ENCODE measurements at places on chromosomes 1 and 21.

- no peak for DNase-seq
Measured at GRCh38 chr1:245133995-245134715, 20.6 kb upstream of the KIF26B start.

- DNase-seq: no peak
Measured at GRCh38 chr1:21565285-21565684, 56.1 kb downstream of the ALPL start.

DNA sequence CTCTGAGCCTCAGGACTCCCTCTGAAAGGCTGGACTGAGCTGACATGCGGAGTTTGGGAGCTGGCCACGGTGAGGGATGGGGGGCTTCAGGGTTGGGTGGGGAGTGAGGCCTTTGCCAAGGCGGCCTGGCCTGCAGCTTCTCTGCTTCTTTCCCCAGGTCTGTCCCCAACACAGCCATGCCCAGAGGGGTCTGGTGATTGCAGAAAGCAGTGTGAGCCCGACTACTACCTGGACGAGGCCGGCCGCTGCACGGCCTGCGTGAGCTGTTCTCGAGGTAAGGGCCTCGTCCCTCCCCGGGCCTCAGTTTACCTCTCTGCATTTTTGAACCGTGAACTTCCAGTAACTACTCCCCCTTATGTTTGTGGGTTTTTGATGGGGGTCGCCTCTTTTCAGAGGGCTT lies 48.6 kb downstream of the TNFRSF8 start:
- no peak for DNase-seq

DNA sequence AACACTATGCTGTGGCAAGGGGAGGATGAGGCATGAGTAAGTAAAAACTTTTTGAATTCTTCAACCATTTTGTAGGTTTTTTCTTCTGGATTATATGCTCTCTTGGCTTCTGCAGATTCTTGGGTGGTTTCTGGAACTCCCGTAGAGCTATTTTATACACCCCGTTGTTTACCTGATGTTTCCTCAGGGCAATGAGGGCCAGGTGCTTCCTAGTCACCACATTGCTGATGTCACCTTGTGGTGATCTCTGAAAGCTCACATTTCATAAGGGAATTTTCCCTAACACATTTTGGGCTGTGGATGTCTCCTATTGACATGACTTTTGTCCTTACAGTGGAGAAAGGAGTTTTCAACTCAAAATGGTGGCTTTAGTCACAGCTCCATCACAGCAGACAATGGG lies 356.6 kb downstream of the PLA2G4A start:
- DNase-seq: no peak

DNA sequence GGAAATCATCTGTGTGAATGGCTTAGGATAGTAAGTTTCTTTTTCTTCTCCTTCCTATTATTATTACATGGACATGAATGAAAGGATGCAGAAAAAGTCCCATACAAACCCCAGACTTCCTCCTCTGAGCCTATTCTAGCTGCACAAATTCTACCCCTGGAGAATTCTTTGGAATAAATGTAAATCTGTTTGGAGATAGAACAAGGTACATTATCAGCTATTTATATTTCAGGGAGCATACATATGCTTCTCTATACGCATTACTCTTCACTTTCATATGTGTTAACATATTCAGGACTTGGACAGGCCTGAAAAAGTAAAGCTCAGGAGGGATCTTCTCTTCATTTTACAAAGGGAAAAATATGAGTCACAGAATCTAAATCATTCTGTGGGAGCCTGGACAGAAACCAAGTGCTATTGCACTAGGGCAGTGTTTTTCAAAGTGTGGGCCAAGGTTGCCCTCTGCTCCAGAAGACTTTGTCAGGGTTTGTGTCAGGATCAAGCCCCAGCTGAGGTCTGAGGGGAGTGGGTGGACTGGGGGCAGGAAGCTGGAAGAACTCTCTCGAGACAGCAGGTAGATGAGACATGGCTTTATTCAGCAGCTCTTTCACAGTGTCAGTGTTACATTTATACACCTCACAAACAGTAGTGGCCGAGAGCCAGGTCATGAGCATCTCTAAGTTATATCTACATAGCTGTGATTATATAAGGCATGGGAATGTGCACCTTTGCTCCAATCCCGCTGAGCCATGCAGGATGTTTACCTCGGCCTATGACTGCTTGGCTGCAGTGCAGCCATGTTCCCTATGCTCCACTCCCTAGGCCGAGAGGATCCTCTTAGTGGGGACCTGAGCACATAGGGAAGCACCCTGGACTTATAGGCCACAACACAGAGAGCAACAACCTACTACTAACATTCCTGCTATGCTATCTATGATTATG lies 114.3 kb downstream of the GDAP2 start:
- DNase-seq: no peak

- no peak for DNase-seq
Measured at GRCh38 chr1:97780884-97781283, 139.9 kb downstream of the DPYD start.

DNA sequence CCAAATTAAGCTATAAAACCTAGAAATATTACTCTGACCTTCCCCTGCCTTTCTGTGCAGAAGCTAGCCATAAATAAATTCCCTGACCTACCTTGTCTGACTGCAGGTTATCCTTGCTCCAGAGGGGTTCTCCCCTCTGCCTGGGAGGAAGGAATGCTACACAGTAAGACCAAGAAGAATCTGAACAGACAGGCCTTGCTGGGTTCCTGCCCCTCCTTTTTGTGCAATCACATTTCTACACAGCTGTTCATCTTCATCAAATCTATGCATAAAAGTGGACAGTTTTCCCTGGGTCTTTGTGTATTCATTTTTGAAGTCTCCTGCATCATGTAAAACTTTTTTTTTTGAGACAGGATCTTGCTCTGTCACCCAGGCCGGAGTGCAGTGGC lies 50.6 kb downstream of the DNTTIP2 start:
- DNase-seq: no peak

DNA sequence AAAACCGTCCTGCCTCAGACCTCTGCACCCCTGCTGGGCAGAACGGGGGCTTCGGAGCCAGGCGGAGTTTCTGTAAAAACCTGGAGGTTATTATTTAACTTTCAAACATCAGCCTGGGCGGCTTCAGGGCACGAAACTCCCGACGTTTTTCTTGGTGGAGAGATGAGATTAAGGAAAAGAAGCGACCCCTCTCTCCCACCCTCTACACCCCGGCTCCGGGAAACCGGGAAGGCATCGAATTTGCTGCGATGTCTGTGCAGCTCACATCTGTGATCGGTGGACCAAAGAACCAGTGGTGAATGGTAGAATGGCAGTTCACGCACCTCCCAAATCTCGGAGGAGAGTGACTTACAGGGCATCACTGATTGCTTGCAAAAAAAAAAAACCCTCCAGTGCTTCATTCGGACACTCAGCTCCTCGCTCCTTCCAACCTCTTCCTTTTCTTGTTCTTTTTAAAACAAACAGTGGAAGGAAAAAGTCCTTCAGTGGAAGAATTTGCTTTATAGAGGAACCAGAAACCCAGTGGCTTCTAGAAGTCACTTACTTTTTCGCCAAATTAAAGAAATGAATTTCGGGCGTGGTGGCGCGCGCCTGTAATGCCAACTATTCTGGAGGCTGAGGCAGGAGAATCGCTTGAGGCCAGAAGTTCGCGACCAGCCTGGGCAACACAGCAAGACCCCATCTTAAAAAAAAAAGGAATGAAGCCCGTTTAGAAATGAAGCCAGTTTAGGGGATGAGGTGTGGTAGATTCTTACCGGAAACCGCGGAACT lies 884 bp downstream of the PHACTR4 start:
- DNase-seq: peak; percentile 8

GRCh38 chr1:11318982-11319381 lies 46.0 kb downstream of the UBIAD1 start:
- DNase-seq: no peak

GRCh38 chr1:206769304-206769731 lies 1.3 kb upstream of the IL19 start:
- DNase-seq: peak; percentile 63

DNA sequence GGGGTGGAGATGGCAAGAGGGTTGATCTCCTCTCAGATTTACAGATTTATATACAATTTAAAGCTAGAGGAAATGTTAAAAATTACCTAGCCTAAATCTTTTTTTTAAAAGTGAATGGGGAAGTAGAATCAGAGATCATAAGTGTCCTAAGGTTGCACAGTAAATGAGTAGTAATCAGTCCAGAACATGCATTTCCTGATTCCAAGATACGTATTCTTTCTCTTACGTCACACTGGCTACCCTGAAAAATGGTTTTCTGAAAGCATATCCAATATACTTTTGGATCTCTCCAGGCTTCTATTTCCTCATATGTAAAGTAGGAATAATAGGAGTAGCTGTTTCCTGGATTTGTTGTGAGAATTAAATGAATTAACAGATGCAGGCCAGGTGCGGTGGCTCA lies 11.7 kb downstream of the GADD45A start:
- no peak for DNase-seq

DNA sequence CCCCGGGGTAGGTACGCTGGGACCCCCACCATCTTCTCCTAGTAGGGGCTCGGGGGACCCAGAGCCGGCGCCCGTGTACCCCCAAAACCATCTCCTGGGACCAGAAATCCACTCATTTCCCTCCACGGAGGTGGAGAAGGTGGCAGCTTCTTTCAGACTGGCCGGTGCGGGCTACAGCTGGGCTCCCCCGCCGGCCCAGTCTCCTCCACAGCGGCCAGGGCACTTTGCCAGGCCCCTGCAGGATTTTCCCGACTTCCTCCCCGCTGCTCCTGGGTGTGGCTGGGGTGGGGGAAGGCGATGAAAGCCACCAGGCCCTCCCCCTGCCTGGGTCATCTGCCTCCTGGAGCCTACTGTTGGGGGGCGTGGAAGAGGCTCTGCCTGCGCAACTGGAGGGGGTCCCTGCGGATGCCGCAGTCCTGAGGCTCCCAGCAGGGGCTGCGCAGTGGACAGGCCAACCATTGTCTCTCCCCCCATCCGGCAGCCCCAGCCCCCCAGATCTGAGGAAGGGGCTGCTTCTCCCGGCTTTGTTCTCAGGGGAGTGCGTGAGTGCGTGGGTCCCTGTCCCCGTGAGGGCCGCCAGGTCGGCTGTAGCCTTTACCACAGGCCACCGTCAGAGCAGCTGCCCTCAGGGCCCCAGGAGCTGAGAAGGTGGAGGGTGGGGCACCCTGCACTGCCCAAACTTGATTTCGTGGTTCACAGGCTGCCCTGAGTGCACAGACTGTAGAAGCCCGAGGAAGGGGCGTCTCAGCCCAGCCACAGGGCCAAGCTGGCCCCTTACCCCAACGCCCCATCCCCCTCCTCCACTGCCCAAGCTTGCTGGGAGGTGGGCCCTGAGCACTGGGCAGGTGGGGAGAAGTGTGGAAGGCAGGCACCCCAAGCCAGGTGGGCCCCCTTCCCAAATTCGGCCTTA lies 1.3 kb downstream of the AGRN start:
- DNase-seq: no peak

- no peak for DNase-seq
Measured at GRCh38 chr1:214917081-214917635, 165.4 kb upstream of the KCNK2 start.

GRCh38 chr1:240107058-240107684 lies 15.5 kb downstream of the FMN2 start:
- no peak for DNase-seq

DNA sequence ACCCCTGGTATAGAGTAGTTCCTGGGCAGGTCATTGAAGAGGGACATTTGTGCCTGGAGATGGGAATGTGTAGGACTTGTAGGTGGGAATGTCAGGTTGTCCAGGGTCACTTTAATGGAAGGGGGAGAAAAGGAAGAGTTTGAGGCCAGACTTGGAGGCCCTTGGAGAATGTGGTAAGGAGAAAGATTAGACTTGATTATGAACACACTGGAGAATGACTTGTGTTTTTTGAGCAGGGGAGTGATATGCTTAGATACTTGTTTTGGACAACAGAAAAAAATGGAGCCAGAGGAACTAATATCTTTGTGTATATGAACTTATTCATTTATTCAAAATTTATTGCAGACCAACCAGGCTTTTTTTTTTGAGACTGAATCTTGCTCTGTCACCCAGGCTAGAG lies 17.9 kb downstream of the ELAPOR1 start:
- DNase-seq: no peak

GRCh38 chr1:56970280-56970679 lies 4.5 kb upstream of the C8B start:
- DNase-seq: no peak

DNA sequence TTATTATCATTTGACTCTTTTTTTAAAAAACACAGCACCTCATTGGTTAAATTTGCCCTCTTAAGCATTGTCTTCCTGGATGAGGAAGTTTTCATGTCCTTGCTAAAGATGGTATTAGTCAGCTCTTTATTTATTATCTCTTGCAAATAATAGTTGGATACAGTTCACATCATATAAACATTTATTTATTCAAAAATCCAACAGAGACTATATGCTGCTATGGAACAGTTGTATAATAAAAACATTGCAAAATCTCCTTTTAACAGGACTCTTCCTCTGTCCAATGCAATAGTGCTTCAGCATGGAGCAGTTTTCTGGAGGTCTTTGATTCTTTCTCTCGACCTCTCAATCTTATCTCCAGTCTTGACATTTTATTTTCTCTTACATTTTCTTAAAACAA lies 49.5 kb upstream of the VCAM1 start:
- no peak for DNase-seq

DNA sequence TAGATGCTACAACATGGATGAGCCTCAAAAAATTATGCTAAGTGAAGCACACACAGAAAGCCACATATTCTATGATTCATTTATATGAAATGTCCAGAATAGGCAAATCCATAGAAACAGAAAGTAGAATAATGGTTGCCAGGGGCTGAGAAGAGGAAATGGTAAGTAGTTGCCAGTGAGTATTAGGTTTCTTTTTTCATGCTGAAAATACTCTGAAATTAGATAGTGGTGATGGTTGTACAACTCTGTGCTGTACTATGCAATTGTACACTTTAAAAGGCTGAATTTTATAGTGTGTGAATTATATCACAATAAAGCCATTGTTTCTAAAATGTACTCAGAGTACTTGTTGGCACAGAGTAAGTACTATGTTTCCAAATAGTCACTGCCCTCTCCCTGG lies 15.5 kb upstream of the GFI1 start:
- no peak for DNase-seq

- DNase-seq: no peak
Measured at GRCh38 chr1:96338622-96339021, 383.0 kb upstream of the PTBP2 start.

DNA sequence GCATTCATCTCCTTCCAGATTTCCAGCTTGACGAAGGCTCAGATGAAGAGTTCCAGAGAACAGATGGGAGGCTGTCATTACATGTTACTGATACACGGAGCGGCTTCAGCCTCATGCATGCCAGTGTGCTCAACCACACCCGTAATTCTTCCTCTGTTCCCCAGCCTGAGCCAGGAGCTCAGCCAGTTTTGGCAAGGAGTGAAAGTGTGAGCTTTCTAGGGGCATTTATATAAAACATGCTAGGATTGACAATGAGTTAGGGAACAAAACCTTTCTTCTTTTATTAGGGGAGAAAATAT lies 290.4 kb upstream of the PLXNA2 start:
- DNase-seq: no peak

GRCh38 chr1:42420121-42420520 lies 35.7 kb downstream of the ZMYND12 start:
- DNase-seq: no peak

- DNase-seq: no peak
Measured at GRCh38 chr1:152681616-152682015, 4.3 kb upstream of the LCE2B start.

GRCh38 chr21:46650476-46651098 lies 15.1 kb downstream of the PRMT2 start:
- DNase-seq: no peak

Measured in stimulated activated CD4-positive, alpha-beta T cell treated with anti-CD3 and anti-CD28 coated beads, Interleukin-12 subunit alpha, Interleukin-12 subunit beta, amount 100 ng/mL, for 48 hours (primary cell).